AG10803 (cell line): ENCODE measurements at places on chromosomes 6 and 20.

DNA sequence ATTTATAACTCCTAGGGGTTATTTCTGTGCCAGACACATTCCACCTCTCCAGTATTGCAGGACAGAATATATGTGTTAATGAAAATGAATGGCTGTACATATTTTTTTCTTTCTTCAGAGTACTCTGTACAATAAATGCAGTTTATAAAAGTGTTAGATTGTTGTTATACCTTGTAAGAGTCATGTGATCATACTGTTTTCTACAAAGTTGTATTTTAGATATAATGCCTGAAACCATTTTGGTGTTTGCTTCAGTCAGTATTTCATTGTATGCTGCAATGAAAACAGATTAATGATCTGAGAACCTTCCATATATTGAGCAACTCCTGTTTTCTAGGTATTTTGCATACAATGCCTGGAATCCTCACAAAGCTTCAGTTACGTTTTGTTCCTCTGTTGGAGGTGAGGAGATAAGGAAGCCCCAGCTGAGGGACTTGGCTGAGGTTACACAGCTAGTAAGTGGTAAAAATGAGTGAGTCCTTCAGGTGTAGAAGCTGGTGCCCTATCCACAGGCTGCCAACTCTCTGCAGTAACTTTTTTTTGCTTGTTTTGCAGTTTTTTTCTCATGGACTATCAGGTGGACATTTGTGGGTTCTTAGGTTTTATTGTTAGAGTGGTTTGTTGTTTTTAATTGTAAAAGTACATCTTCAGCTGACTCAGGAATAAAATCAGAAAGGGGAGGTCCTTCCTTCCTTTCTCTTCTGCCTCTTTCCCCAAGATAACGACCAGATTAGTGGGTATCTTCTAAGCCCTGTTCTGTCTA lies 11.6 kb downstream of the PDCD2 start:
- DNase-seq = no peak

DNA sequence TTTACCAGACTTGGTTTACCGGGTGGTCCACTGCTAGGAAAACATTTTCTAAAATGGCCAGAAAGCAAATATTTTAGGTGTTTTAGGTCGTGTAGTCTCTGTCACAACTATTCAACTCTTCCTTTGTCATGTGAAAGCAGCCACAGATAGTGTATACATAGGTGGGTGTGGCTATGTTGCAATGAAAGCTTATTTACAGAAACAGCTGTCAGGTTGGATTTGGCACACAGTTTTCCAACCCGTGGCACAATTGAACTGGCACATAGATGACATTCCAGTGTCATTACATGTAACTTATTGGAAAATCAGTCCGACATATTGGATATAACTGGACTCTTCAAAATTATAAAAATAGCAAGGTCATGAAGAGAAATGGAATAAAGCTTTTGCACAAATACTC lies 68.9 kb upstream of the KCNQ5 start:
- peak; percentile 74 for DNase-seq

DNA sequence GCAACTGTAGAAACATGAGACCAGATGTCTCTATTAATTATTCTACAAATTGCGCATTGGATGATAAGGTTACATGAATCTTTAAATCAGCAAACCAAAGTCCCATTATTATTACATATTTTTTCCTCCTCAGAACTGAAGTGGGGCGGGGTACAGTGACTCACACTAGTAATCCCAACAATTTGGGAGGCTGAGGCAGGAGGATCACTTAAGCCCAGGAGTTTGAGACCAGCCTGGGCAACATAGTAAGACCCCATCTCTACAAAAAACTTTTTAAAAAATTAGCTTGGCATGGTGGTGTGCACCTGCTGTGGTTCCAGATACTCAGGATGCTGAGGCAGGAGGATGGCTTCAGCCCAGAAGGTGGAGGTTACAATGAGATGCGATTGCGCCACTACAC lies 29.0 kb downstream of the HFE start:
- DNase-seq = no peak

DNA sequence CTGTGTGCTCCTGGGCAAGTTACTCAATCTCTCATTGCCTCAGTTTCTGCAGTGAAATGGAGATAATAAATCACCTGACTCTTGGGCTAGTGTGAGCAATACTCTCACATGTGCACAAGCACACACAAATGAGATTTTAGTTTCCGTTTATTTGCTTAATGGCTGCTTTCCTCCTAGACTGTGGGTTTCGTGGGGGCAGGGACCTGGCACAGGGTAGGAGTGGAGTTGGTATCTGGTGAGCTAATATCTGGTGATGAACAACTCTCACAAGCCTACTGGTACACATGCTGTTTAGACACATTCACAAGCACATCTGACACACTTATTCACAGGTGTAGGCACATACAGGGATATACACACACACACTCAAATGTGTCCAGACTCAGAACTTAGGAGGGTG lies 73.8 kb downstream of the TOX2 start:
- no peak for DNase-seq

GRCh38 chr6:129920103-129920798 lies 59.1 kb upstream of the TMEM244 start:
- DNase-seq = no peak

GRCh38 chr6:148041546-148041945 lies 301.1 kb upstream of the SASH1 start:
- no peak for DNase-seq

- DNase-seq = peak; percentile 95
Measured at GRCh38 chr20:17662333-17663039, 19.6 kb downstream of the RRBP1 start.

DNA sequence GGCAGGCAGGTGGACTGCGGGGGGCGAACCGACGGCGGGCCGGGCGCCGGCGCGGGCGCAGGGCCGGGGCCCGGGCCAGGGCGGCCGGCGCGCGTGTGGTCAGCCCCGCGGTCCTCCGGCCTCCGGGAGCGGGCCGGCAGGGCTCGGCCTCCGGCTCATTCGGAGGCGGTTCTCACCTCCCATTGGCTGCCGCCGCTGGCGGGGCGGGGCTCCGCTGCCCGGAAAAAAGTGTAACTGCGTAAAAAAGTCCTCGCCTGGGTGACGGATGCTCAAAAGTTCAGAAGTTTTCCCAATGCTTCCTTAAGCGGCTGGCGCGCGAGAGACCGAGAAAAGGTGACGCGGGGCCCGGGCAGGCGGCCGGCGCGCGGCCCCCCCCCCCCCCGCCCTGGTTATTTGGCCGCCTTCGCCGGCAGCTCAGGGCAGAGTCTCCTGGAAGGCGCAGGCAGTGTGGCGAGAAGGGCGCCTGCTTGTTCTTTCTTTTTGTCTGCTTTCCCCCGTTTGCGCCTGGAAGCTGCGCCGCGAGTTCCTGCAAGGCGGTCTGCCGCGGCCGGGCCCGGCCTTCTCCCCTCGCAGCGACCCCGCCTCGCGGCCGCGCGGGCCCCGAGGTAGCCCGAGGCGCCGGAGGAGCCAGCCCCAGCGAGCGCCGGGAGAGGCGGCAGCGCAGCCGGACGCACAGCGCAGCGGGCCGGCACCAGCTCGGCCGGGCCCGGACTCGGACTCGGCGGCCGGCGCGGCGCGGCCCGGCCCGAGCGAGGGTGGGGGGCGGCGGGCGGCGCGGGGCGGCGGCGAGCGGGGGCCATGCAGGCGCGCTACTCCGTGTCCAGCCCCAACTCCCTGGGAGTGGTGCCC lies at the start of gene FOXC1:
Gene FOXC1 (plus strand): TSS at position 268 of the 849 bp plus-strand sequence. CDS start 531 bp downstream, at position 799.
- peak; percentile 90 for DNase-seq
